NCI-H510A (cell line): ENCODE measurements at places on chromosomes 1 and 21.

DNA sequence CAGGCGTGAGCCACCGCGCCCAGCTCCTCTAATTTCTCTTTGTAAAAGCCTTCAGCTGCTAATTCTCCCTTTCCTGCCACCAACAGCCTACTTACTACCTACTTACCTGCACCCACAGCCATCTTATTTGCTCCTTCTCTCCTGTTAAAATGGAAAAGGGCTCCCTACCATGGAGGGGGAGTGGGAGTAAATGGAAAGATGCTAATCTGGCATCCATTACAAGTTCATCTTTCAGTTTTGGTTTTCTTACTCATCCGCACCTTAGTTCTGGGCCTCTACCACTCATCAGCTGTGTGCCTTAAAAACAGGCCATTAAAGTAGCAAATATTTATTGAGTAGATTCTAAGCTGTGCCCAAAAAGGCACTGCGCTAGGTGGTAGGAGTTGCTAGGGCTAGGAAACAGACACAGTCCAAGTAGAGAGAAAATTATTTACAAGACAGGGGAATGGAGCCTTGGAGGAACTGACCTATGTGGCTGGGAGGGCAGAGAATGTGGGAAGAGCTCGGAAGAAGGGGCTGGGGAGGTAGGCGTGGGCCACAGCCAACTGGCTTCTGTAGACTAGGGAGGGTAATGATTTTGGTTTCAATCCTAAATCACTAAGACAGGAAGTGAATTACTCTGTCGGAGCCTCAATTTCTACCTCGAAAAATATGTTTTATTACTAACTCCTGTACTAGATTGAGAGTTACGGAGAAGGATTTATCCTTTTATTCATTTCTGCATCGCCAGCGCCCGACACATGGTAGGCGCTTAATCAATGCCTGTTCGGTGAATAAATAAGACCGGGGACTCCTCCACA, 685 bp upstream of the DDI2 start:
- no peak for DNase-seq

DNA sequence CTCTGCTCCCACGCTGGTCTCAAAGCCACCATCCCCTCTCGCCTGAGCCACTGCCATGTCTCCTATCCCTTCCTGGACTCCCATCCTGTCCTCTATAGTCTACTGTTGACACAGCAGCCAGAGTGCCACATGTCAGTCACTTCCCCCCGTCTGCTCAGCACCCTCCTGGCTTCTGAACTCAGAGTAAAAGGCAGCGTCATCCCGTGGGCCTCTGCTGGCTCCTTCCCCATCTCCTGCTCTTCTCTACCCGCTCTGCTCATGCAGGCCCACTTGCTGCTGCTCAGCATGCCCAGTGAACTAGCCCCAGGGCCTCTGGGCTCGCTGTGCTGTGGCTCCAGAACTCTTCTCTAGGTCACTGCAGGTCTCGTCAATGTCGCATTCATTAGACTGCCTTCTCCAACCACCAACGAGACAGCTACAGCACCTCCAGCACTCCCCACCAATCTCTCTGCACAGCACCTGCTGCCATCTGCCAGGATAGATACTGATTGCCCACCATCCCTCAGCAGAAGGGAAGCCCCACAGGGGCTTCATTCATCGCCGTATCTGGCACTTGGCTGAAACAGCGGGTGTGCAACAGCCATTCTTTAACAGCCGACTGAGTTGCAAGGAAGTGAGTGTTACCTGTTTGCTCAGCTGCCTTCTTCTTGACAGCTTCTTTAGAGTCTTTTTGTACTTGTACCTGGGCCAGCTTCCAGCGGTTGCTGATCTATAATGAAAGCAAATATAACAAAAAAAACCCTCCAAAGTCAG, 11.8 kb upstream of the SRM start:
- DNase-seq, result peak; percentile 58

DNA sequence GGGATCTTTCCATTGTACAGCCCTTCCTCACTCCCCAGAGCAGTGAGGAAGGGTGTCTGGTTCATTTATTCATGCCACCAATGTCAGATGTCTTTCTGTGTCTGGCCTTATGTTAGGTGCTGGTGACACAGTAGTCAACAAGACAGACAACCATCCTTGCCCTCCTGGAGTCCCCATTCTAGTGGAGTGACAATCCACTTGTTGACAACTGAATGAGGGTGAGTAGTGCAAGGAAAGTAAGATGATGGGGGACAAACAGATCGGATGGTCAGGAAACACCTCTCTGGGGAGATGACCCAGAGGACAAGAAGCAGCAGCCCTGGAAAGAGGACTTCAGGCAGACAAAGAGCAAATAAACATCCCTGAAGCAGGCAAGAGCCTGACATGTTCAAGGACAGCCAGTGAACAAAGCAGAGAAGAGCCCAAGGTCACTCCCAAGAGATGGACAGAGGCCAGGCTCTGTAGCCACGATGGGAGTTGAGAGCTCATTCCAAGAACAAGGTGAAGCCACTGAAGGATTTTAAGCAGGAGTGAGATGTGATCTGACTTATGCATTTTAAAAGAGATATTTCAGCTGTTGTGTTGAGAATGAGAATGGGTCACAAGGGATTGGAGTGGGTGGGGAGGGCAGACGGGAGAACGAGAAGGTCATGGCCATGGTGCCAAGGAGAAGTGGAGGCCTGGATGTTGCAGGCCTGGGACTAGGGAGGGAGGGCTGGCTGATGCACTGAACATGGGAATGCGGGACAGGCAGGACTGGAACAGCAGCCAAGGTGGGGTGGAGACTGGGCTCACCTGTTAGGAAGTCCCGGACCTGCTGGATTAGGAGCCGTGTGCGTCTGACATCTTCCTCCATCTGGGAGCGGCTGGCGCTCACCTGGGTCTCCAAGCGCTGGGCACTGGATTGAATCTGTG, 30.2 kb downstream of the LAMB3 start:
- no peak for DNase-seq

GRCh38 chr1:93997756-93998155, 88.5 kb upstream of the GCLM start:
- no peak for DNase-seq

DNA sequence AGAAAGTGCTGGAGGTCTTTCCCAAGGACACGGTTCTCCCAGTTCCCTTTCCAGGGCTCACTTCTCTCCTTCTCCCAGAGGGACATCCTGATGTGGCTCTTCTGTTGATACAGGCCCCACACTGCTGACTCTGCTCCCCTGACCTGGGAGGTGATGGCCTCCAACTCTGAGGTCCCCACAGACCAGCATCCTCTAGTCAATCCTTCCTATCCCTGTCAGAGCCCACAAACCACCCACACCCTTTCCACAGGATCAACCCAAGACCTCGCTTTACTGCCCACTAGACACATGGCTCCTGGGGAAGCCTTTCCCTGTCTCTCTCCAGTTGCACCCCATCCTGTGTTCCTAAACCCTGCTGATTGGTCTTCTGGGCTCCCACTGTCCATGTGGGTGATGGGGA, 11.6 kb downstream of the SLAMF7 start:
- DNase-seq, result no peak

DNA sequence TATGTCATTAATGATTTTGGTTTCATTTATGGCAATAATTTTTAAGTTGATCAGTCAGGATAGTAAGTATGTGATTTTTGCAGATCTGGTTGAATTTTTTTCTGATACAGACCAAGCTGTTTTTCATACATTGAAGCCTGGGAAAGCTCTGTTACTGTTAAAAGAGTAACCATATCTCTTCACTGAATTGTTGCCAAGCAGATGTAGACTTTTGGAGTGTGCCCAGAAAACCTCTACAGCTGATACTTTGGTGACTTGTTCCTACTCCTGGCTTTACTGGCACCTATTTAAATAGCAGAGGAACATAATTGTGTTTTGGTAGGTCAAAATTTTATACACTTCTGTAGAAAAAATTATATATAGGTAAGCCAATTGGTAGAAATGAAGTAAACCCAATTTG, 49.4 kb downstream of the NFIA start:
- no peak for DNase-seq

DNA sequence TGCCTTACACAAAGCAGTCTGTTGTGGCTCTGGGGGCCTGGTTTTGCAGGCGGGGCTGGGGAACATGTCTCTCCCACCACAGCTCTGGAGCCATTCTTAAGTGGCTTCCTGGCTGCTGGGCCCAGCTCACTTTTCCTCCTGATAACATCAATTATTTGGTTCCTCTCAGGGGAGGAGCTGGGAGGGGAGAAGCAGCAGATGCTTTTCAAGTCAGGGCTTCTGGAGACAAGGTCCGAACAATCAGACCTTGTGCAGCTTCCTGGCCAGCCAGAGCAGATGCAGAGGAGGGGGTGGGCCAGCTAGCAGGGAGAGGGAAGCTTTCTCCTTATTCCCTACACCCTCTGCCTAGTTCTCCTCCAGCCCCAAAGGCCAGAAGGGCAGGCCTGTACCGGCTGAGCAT, 3.7 kb upstream of the PAQR6 start:
- no peak for DNase-seq

DNA sequence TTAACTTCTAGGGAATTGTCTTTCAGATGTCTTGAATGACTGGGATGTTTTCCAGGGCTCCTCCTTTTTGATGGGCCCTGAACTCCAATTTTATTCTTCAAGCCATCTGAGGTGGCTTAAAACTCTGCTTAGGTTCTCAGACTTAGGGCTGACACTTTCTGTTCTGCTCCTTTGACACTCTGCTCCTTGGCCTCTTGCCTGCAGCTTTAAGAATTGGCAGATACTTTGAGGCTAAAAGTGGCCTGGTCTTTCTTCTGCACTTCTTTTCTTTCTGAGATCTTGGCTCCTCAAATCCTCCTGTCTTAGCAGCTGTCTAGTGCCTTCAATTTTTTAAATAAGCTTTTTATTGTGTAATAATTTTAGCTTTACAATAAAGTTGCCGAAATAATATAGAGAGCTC, 294.6 kb downstream of the RPS6KC1 start:
- no peak for DNase-seq

DNA sequence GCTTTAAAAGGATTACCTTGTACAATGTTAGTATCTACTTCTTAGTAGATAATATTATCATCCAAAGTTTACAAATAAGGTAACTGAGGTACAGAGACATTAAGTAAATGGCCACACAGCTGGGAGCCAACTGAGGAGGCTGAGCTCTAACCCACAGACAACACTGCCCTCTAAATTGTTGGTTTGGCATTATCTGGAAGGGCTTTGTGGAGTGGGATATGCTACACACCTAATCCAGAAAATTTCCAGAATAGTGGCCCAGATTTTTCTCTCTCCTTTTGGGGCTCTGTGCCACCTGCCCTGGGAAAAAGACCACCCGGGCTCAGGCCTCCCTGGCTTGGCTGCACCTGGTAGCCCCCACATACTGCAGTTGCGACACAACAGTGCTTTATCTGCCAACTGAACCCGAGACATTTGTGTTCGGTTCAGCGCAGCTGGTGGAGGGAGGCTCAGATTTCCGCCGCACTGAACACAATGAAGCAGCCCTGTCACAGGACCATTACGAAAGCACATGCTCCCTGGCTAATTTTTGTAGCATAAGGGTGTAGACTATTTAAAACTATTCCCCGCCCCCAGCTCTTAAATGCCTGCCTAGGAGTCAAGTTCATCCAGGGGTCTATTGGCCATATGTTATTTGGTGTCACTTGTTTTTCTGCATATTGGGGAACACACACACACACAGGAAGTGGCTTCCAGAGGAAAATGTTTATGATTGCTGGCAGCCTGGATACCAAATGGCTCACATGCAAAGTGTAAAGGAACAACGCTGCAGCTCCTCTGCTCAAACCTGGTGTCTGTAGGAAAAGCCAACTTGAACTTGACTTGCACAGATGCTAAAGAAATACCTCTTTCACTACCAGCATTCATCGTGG, 92.3 kb upstream of the ESRRG start:
- DNase-seq, result peak; percentile 10

- DNase-seq, result no peak
Observed at GRCh38 chr1:218674280-218674773, 329.2 kb downstream of the TGFB2 start.

DNA sequence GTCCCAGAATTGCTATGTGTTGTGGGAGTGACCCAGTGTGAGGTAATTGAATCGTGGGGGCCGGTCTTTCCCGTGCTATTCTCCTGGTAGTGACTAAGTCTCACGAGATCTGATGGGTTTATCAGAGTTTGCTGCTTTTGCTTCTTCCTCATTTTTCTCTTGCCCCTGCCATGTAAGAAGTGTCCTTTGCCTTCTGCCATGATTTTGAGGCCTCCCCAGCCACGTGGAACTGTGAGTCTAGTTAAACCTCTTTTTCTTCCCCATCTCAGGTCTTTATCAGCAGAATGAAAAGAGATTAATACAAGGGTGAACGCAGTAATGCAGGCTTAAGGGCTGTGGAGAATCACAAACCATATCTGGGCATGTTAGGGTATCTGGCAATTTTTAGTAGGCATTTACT, 624.0 kb downstream of the USP25 start:
- DNase-seq, result no peak

- DNase-seq, result no peak
Observed at GRCh38 chr1:47587891-47588582, 150.2 kb downstream of the FOXD2 start.

GRCh38 chr1:228108742-228109072, 392 bp downstream of the MRPL55 start:
- no peak for DNase-seq

GRCh38 chr1:58119971-58120370, 426.6 kb downstream of the OMA1 start:
- no peak for DNase-seq

DNA sequence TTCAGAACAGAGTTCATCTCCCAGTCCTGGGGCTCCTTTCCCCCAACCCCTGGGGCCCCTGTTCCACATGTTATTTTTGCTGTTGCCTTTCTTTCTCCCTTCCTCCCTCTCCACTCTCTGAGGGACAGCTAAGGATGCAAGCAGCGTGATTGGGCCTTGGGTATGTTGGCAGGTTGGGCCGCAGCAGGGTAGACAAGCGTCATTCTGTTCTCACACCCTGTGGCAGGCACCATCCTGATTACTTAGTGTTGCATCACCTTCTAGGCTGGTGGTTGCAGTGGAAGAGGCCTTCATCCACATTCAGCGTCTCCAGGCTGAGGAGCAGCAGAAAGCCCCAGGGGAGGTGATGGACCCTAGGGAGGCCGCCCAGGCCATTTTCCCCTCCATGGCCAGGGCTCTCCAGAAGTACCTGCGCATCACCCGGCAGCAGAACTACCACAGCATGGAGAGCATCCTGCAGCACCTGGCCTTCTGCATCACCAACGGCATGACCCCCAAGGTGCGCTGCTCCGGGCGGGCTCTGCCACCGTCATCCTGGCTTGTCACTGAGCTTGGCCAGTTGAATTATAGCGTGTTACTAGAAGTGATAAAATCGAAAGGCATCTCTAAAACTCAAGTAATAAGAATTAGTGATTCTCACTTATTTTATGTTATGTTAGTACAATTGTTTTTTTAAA, 43.4 kb downstream of the VANGL1 start:
- no peak for DNase-seq

DNA sequence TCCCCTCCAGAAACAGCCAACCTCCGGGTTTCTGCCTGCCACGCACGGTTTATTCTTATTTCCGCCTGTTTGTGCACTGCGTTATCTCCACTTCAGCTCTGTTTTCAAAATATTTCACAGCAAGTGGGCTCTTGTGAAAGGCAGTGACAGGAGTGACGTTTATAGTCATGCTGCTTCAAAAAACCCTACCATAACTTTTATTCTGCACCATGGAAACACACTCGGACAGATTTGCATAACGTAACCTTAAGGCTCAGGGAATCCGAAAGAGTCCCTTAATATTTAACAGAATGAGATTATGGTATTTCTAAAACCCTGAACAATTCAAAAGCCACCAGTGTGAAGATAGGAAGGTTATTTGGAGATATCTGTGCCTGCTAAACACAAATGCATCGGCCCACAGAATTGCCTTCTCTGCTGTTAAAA, 782 bp upstream of the SDE2 start:
- DNase-seq, result no peak
